Kidney epithelial cell (primary cell): ENCODE measurements at places on chromosomes 7 and 10.

DNA sequence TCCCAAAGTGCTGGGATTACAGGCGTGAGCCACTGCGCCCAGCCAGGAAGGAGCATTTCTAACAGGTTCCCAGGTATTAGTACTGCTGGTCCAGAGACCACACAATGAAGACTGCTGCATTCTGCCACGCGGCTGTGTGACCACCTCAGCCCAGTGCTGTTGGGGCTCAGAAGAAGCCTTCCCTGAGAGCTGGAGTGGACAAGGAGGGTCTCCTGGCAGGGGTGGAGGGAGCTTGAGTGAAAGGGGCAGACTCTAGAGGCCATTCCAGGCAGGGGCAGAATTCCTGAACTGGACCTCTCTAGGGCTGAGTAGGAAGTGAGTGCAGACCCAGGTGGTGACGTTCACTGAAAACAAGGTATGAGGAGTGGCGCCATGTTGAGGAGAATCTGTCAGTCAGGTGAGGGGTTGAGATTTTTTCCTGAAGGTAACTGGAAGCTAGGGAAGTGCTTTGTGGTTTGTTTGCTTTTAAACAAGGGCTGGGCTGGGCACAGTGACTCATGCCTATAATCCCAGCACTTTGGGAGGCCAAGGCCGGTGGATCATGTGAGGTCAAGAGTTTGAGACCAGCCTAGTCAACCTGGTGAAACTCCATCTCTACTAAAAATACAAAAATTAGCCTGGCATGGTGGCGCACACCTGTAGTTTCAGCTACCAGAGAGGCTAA lies 67.6 kb downstream of the TACC2 start:
- no peak for DNase-seq

- DNase-seq: no peak
These were observed 109.3 kb downstream of the DKK1 start for GRCh38 chr10:52423369-52423768.

DNA sequence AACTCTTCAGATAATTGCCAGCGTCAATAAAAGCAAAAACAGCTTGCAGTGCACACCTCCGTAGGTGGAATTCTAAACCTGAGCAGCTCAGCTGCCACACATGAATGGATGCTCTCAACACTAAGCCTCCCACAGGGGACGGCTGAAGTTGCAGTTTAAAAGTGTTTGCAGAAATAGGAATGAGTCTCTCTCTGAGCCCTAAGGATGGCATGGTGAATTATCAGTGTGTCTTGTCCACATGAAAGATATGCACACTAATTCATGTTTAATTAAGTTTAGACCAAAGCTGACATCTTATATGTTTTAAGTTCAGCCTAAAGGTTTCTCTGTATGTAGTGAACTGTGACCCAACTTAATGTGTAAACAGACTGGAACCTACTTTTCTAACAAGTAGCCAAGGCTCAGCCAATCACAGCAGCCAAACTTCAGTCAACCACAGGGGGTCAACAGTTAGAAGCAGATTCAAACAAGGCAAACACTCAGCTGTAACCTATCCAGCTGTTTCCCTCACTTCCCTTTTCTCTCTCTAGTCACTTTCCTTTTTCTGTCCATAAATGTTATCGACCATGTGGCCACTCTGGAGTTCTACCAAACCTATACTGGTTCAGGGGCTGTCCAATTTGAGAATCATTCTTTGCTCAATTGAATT lies 38.1 kb downstream of the CTTNBP2 start:
- no peak for DNase-seq

- DNase-seq: no peak
These were observed 142.4 kb upstream of the LYZL1 start for GRCh38 chr10:29146311-29147100.

- DNase-seq: no peak
These were observed 22.4 kb downstream of the TLL2 start for GRCh38 chr10:96491303-96491702.

- no peak for DNase-seq
These were observed 32.6 kb downstream of the PDZD8 start for GRCh38 chr10:117342641-117343040.

DNA sequence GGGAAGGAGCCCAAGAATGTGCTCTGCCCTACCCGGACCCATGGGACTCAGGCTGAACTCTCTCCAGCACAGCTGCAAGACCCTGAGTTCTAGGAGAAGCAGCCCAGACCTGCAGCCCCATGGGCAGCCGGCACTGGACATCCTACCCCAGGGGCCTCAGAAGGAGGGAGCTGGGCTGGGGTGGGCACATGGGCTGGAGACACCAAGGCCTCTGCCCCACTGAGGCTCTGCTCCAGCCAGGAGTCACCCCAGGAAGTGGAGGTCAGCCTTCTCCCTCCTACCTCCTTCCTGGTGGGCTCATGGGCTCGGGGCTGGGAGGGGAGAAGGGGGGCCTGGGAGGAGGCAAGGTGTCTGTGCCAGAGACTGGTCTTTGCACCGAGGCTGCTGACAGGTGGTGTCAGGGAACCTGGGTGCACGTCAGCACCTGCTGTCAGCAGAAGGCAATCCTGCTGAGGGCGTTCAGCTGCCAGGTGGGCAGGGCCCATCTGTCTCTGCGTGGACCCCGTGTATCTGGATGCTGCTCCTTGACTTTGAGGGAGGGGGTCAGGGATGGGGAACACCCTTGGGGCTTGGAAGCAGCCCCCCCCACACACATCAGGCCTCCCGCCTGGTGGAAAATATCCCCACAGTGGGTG lies 95.2 kb downstream of the PDGFA start:
- no peak for DNase-seq

DNA sequence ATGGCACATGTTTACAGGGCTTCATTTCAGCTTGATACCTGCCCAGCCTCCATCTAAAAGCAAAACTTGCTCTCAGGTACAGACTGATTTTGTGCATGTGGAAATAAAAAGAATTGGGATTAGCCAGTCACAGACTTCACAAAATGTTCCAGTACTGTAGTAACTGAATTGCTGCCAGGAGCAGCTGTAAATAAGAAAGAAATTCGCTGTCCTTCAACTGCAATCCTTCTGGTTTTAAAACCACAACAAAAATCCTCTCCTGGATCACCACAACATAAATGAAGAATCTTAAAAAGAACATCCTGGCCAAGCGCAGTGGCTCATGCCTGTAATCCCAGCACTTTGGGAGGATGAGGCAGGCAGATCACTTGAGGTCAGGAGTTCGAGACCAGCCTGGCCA lies 3.9 kb upstream of the MIOS start:
- DNase-seq: no peak

GRCh38 chr7:155001756-155002410 lies 1.0 kb downstream of the PAXIP1 start:
- DNase-seq: no peak

- DNase-seq: no peak
These were observed 57.9 kb upstream of the TMEM72 start for GRCh38 chr10:44853148-44853734.

DNA sequence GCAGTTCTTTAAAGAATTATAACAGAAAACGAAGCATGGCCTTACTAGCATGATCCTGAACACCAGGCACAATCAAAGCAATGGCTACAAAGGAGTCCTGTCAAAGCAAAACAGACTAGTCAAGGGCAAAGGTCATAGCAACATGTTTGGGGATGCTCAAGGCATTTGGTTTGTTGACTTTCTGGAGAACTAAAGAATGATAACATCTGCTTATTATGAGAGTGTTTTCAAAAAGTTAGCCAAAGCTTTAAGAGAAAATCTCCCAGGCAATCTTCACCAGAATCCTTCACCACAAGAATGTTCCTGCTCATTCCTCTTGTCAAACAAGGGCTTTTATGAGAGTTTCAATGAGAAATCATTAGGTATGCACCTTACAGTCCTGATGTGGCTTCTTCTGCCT lies 95.1 kb upstream of the CPXM2 start:
- no peak for DNase-seq

GRCh38 chr7:96026611-96027010 lies 254.3 kb downstream of the DYNC1I1 start:
- no peak for DNase-seq

- DNase-seq: no peak
These were observed 299.0 kb upstream of the FZD1 start for GRCh38 chr7:90965211-90965610.

DNA sequence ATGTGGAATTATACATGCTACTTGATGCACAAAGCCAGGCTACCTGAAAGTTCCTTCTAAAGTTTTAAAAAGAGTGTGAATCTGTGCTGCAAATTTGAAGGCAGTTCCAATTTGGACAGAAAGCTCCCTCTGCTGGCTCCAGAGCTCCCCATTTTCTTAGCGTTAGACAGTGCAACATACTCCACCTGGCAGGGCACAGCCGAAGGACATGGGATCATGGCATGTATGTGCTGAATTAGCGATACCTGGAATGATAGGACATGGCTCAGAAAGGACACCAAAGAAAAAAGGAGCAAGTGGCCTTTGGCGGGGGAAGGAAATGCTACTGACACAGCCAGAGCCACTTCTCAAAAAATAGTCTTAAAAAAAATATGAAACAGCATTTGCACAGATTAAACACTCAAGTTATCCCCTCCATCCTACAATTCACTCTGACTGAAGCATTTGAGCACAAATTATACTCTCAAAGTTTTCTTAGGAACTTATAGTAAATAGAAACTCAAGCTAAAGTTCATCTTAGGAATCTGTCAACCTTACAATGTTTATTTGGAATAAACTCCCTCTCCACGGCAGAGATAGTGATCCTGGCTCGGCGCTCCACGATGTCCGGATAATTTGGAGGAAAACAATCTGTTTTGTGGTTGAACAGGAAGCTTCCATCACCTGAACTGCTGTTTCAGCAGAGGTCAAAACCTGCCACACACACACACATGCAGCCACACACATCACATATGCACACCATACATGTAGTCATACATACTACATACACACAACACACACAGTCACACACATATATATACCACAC lies 80.0 kb downstream of the C7orf25 start:
- DNase-seq: no peak

- no peak for DNase-seq
These were observed 790 bp downstream of the ADAM22 start for GRCh38 chr7:87934699-87935383.

DNA sequence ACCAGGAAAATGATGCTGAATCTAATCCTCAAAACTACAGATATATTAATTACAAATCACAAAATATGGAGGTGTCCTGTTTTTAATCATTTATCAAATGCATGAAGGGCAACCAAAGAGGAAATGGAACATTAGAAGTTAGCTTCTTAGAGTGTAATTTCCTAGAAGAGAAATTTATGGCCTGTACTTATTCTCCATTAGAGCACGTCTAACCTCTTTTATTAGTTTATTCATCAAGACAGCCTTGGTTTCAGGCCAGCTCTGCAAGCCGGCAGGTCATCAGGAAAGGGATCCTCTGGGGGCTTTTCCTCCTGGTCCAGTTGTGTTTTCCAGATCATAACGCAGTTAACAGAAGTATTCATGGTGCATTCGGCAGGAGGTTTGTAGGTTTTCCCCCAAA lies 517.6 kb downstream of the KCNMA1 start:
- DNase-seq: no peak

GRCh38 chr10:133180965-133181639 lies 21.1 kb downstream of the KNDC1 start:
- no peak for DNase-seq

DNA sequence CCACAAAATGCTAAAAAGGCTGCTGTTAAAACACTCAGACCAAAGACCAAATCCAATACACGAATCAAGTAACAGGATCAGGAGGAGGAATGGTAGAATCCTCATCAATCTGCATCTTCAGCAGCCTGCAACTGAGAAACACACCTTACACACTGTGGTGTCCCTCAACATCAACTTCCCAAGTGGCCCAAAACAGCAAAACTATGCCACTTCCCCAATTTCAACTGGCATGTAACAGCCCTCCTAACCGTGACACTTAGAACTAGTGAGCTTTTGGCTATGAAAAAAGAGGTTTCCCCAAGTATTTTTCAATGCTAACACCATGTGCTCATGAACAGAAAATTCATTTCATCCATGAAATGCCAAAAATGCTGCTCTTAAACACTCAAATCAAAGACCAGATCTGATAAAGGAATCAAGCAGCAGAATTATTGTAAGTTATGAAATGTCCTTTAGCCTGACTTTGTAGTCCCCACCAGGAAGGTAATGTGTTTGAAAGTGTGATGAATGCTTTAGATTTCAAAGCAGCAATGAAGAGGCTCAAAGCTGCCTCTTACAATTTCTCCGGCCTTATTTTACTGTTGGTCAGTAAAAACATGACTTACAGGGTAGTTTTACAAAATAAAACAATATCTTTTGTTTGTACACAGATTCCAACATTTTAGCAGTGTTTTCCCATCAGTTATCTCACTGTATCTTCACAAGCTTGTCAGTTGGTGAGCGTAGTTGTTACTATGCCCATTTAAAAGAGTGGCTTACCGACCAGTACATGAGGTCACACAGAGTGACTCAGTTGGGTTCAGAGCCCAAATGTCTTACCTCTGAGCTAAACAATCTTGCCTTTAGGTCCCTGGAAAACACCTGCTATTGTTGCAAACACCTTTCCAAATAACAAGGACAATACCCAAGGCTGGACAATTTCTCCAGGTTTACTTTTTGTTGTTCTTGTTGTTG lies 65.7 kb upstream of the ASAH2 start:
- no peak for DNase-seq

DNA sequence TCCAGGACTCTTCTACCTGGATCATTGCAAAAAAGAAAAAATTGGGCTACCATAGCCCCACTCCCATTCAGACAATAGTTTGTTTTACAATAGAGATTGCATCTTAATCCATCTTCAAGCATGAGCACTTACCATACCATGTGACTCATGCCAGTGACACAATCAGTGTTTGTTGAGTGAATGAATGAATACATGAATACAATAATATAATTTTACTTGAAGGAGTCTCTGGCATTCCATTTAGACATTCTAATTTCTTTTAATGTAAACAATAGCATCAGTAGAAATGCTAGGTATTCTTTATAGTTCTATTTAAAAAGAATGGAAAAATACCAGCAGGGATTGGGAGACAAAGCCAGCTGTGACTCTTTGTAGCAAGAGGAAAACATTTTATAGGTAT lies 141.6 kb upstream of the AKR1E2 start:
- DNase-seq: no peak

- DNase-seq: no peak
These were observed 11.7 kb upstream of the GPAM start for GRCh38 chr10:112195224-112195623.

DNA sequence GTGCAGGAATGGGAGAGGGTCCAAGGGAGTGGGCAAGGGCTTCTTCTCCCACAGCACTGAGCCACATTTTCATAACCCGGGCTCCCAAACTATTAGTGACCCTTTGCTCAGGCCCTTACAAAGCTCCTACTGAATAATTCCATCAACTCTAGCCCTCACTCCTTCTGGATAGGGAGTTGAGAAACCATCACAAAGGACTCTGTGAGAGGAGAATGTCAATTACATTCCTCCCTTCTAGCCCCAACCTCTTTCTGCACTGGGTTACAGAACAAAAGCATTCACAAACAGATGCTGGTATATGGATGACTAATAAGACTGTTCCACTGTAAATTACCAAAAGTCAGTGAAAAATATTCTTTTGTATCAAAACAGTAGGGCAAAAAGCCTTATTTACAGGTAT lies 203.7 kb downstream of the SORCS1 start:
- DNase-seq: no peak

- no peak for DNase-seq
These were observed 372.9 kb downstream of the GALNT17 start for GRCh38 chr7:71504697-71505441.

- no peak for DNase-seq
These were observed 13.9 kb downstream of the RHBDD2 start for GRCh38 chr7:75892634-75893272.
